ENCODE measurements at places on chromosomes 13 and 19.

DNA sequence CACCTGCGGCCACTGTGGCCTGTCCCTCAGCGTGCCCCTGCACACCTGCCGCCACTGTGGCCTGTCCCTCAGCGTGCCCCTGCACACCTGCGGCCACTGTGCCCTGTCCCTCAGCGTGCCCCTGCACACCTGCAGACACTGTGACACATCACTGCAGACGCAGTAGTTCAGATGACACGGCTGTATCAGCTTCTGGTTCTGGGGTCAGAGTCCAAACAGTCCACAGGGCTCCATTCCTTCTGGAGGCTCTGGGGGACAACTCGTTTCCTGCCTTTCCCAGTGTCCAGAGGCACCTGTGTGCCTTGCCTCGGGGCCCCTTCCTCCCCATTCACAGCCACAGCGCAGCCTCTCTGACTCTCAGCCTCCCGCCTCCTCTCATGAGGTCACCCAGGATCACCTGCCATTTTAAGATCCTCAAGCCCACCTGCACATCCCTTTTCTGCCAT, 5.5 kb downstream of the SF3A2 start:
- no peak for DNase-seq

- no peak for DNase-seq
Observed at GRCh38 chr19:54100561-54100960, at the start of gene OSCAR. Gene OSCAR (minus strand): TSS chr19:54100803. CDS start chr19:54100792, 11 bp downstream.

DNA sequence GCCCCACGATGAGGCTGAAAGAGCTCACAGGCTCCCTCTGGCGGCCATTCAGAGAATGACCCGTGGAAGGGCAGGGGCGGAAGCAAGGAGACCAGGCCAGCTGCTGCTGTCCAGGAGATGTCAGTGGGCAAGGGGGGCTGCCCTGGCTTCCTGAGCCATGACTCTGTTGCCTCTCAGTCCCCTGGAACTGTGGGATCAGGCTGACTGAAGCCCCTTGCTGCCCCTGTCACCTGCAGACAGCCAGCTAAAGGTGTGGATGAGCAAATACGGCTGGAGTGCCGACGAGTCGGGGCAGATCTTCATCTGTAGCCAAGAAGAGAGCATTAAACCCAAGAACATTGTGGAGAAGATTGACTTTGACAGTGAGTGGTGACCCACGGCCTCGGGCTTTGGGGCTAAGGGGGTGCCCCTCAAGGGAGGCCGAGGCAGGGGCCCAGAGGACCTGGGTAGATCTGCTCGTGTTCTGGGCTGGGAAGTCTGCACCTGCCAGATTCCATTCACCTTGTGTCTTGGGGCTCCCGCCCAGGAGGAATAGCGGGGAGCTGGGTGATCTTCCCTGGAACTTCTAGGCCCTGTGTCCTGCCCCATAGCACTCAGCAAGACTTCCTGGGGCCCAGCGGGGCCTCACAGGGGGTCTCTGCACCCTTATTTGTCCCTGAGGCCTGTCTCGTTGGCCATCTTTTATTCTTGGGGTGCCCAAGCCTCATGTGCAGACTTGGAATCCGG, 12.5 kb upstream of the ACTN4 start:
- DNase-seq, result peak; percentile 70

GRCh38 chr13:72156760-72157159, 289.8 kb upstream of the DACH1 start:
- no peak for DNase-seq

GRCh38 chr19:16104722-16105121, 7.0 kb upstream of the RAB8A start:
- DNase-seq, result no peak

- no peak for DNase-seq
Observed at GRCh38 chr19:15015946-15016542, 33.2 kb upstream of the CASP14 start.

GRCh38 chr13:99041337-99041736, 63.5 kb upstream of the DOCK9 start:
- DNase-seq, result no peak

- no peak for DNase-seq
Observed at GRCh38 chr13:65343898-65344663, 1886.1 kb downstream of the PCDH9 start.

GRCh38 chr19:41783612-41784011, 12.8 kb upstream of the CEACAM3 start:
- no peak for DNase-seq

DNA sequence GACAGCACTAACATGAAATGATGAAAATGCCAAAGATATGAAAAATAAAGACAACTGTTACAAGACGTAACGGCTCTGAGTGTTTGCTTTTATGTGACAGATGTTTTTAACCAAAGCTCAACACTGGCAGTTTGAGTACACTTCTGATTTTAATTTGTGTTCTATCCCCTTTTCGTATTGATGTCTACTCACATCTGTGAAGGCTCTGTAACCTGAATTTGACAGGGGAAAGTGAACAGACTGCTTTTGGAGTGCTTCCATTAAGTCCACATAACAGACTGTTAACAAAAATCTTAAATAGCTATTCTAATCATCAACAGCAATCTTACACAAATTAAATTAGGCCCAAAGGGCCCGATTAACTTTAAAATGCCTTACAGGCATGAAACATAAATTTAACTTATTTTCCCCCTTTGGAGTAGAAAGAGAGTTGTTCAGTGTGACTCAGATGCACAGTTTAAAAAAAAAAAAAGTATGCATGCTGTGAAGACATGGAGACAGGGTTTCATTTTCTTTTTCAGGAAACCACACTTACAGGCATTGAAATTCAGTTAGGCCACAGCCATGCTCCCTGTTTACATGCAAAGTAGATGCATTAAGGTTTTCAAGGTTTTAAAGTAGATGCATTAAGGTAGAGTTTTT, 16.3 kb upstream of the RNASEH2B start:
- no peak for DNase-seq

GRCh38 chr19:45364696-45365095, 5.7 kb downstream of the ERCC2 start:
- no peak for DNase-seq

DNA sequence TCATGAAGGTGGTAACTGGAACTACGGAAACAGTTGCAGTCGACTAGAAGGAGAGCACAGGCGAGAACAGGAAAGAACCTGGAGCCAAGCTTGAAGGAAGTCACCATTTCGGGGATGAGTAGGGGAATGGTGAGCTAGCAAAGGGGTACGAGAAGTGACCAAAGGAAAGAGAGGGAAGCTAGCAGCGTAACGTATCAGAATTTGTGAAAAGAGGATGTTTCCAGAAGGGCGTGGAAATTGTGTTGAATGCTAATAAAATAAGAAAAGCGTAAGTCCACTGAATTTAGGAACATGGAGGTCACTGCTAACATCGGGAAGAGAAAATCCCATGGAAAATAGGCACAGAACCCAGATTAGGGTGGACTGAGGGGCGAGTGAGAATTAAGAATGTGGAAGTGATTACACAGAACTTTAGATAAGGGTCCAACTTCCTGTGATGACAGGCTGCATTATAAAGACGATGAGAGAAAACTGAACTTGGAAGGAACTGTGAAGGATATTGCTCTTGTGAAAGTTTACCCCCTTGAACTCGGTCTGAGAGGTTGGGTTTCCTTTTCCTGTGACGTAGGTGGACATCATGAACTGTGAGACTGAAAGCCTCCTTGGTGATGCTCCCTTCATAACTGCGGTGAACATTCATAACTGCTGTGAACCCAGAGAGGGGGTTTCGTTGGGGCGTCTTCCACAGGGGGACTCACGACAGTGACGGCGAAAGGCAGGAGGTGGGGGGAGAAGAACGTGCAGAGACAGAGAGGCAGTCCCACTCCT, 2.0 kb upstream of the FFAR2 start:
- DNase-seq, result no peak

DNA sequence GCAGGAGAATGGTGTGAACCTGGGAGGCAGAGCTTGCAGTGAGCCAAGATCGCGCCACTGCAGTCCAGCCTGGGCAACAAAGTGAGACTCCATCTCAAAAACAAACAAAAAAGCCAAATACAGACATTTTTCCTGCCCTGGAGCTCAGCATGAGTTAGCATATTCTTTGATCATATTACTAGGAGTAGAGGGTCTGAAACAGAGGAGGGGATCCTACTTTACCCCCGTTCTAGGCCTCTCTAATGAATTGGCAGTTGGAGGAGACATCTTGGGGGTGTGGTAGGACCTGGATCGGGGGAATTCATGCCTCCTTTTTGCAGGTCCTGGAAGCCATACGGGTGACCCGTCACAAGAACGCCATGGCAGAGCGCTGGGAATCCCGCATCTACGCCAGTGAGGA, 12.3 kb downstream of the MISP start:
- no peak for DNase-seq

DNA sequence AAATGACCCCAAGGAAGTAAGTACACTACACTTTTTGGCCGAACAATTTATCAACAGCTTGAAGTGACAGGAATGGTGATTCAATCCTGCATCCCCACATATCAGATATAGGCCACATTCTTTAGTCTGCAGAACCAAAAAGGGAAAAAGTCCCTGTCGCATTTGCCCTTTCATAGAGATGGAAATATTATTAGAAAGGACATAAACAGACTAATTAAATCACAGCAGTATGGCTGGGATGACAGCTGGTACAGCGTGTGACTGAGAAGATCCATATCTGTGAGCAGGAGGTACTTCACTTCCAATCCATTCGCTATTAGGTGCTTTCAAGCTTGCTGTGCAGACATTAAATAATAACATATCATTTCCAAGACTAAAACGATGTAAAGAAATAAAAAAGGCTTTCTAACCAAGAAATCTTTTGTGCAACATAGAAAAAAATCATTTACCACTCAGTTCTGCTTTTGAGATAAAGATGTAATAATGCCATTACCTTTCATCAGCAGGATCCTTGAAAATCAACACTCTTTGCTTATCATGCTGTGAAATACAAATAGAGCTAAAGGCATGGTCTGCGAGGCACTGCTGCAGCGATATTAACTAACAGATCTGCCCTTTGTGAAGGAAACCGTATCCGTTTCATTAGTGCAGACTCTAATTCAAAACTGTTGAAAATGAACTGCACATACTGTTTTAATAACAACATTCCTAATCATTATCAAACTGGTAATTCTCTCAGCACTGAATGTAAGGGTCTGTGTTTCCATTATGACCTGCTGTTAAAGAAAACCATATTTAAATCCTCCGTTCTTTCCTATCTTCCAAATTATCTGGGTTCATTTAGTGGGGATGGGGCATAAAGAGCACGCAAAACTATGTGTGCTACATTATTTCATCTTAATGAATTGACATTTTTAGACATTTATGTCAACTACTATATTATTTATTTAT, 245.6 kb downstream of the DACH1 start:
- no peak for DNase-seq

DNA sequence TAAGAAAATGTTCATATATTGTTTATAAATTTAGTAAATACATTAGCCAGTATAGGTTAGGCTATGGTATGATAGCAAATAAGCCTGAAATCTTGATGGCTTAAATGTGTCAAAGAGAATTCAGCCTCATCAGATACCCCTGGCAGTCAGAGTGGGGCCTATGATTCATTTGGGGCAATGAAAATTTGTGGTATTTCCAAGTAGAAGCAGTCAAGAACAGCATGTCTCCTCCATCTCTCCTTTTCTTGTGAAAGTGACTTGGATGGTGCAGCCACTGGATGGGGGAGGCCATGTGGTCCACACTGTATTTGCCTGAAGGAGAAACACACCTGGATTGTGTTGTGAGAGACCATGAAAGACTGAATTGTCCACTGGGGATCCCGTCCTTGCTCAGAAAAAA, 82.7 kb downstream of the DLEU7 start:
- DNase-seq, result no peak
